ENCODE measurements at places on chromosomes 4 and X.
A peak's percentile ranks its signal among the peaks of the same experiment; 100 is the strongest.

- no peak for DNase-seq
- no peaks in the 10 kb centered on the region for H3K36me3 ChIP-seq
- no peaks in the 10 kb centered on the region for H3K4me1 ChIP-seq
- no peak overlapping the region for H3K4me3 ChIP-seq
- peaks cover 12% of the 10 kb centered on the region for H3K27me3 ChIP-seq
- H3K27ac ChIP-seq = no peak overlapping the region
Measured at GRCh38 chrX:130555341-130555740, 153.6 kb downstream of the RBMX2 start.

GRCh38 chrX:30483996-30484395, 93.6 kb downstream of the TASL start:
- no peak overlapping the region for H3K27ac ChIP-seq
- no peaks in the 10 kb centered on the region for H3K27me3 ChIP-seq
- H3K4me1 ChIP-seq = no peaks in the 10 kb centered on the region
- no peaks in the 10 kb centered on the region for H3K36me3 ChIP-seq
- H3K4me3 ChIP-seq = no peak overlapping the region

- DNase-seq = no peak
- no peaks in the 10 kb centered on the region for H3K36me3 ChIP-seq
- no peaks in the 10 kb centered on the region for H3K27me3 ChIP-seq
- no peaks in the 10 kb centered on the region for H3K4me1 ChIP-seq
- no peak overlapping the region for H3K4me3 ChIP-seq
- H3K27ac ChIP-seq = no peak overlapping the region
Measured at GRCh38 chr4:8368998-8369397, 71.5 kb downstream of the ACOX3 start.

- no peak for DNase-seq
- H3K4me1 ChIP-seq = peaks cover 8% of the 10 kb centered on the region
- H3K4me3 ChIP-seq = no peak overlapping the region
Measured at GRCh38 chr4:150216726-150217125, 138.5 kb downstream of the DCLK2 start.

DNA sequence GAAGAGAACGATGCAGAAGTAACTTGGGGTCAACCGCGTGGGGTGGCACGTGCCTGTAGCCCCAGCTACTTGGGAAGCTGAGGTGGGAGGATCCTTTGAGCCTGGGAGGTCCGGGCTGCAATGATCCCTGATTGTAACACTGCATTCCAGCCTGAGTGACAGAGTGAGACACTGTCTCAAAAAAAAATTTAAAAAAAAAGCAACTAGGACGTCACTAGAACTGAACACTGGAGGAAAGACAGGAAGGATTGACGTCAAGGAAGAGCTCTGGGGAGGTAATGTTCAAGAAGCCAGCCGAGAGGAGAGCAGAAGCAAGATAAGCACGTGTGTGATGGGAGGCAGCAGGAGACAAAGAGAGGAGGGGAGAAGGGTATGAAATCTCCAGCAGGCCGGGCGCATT, 28.7 kb downstream of the S100G start:
- H3K4me1 ChIP-seq = no peaks in the 10 kb centered on the region
- no peak for DNase-seq
- no peak overlapping the region for H3K27ac ChIP-seq
- H3K27me3 ChIP-seq = no peaks in the 10 kb centered on the region
- no peaks in the 10 kb centered on the region for H3K36me3 ChIP-seq

DNA sequence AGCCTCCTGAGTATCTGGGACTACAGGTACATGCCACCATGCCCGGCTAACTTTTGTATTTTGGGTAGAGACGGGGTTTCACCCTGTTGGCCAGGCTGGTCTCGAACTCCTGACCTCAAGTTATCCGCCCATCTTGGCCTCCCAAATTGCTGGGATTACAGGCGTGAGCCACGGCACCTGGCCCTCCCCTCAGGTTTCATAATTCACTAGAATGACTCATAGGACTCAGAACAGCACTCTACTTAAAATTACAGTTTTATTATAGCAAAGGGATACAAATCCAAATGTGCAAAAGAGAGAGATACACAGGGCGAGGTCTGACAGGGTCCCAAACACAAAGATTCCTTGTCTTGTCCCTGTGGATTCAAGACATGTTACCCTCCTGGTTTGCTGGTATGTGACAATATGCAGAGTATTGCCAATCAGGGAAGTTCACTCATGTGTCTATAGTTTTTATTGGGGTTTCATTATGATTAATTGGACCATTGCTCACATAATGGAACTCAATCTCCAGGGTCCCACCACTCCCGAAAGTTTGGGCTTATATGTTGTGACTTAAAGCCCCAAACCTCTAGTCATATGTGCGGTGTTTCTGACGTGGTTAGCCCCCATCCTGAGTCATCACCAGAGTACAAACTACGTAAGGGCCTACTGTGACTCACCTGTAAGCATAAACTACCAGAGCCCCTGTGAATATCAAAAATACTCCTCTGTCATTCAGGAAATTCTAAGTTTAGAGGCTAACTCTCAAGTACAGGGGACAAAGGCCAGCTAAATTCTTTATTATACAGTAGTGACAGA, 5.2 kb downstream of the YIPF6 start:
- no peak for DNase-seq
- H3K4me3 ChIP-seq = no peak overlapping the region
- no peak overlapping the region for H3K27ac ChIP-seq
- no peaks in the 10 kb centered on the region for H3K27me3 ChIP-seq
- H3K4me1 ChIP-seq = no peaks in the 10 kb centered on the region

DNA sequence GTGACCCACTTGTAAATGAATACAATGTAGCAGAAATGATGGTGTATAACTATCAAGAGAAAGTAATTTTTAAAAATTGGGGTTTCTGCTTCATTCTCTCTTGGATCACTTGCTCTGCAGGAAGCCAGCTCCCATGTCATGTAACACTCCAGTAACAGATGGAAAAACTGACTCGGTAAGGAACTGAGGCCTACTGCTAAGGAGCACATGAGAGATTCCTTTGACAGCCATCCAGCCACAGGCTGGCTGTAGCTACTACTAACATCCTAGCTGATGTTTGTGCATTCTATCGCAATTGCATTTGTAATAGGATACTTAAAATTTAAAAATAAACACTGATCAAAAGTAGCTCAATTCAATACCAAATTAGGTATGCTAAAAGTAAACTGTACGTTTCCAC, 102.3 kb upstream of the MAB21L2 start:
- H3K4me1 ChIP-seq = no peaks in the 10 kb centered on the region
- no peaks in the 10 kb centered on the region for H3K27me3 ChIP-seq
- DNase-seq = no peak
- no peaks in the 10 kb centered on the region for H3K36me3 ChIP-seq

DNA sequence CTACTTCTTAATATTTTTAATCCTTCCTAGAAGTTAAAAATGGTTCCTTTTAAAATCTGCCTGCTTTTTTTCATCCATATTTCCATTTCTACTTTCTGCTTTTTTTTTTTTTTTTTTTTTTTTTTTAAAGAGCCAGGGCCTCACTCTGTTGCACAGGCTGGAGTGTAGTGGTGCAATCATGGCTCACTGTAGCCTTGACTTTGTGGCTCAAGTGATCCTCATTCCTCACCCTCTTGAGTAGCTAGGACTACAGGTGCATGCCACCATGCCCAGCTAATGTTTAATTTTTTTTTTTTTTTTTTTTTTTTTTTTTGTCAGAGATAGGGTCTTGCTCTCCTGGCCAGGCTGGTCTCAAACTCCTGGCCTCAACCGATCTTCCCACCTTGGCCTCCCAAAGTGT, 39.7 kb downstream of the MND1 start:
- no peaks in the 10 kb centered on the region for H3K36me3 ChIP-seq
- H3K27me3 ChIP-seq = no peaks in the 10 kb centered on the region
- H3K4me1 ChIP-seq = no peaks in the 10 kb centered on the region
- no peak for DNase-seq
- H3K27ac ChIP-seq = no peak overlapping the region
- H3K4me3 ChIP-seq = no peak overlapping the region

GRCh38 chr4:67871867-67872266, 11.9 kb downstream of the TMPRSS11D start:
- H3K27me3 ChIP-seq = no peaks in the 10 kb centered on the region
- peak; percentile 27 for DNase-seq

DNA sequence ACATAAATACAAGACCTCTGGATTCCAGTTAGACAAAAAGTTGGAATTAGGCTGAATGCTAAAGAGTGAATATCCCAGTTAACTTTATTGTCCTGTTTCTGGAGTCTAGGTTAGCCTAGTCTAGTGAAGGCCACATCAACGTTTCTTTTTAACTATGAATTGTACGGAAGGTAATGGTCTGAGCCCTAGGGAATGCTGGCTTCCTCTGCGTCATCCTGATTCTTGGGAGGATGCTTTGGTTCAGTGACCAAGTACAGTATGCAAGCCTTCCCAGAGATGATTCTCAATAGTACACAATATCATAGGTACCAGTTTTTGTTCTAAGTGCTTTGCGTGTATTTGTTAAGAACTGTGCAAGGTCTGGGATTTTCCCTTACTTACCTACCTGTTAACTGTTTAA, 11.8 kb downstream of the DIAPH2 start:
- H3K36me3 ChIP-seq = no peaks in the 10 kb centered on the region
- no peaks in the 10 kb centered on the region for H3K27me3 ChIP-seq
- no peak overlapping the region for H3K27ac ChIP-seq
- H3K4me1 ChIP-seq = no peaks in the 10 kb centered on the region

GRCh38 chr4:114791976-114792375, 193.4 kb downstream of the UGT8 start:
- H3K4me1 ChIP-seq = no peaks in the 10 kb centered on the region
- DNase-seq = no peak
- H3K4me3 ChIP-seq = no peak overlapping the region
- no peak overlapping the region for H3K27ac ChIP-seq

GRCh38 chr4:128660361-128661215, 148.9 kb upstream of the JADE1 start:
- H3K27ac ChIP-seq = no peak overlapping the region
- no peaks in the 10 kb centered on the region for H3K27me3 ChIP-seq
- H3K4me3 ChIP-seq = no peak overlapping the region
- DNase-seq = no peak

DNA sequence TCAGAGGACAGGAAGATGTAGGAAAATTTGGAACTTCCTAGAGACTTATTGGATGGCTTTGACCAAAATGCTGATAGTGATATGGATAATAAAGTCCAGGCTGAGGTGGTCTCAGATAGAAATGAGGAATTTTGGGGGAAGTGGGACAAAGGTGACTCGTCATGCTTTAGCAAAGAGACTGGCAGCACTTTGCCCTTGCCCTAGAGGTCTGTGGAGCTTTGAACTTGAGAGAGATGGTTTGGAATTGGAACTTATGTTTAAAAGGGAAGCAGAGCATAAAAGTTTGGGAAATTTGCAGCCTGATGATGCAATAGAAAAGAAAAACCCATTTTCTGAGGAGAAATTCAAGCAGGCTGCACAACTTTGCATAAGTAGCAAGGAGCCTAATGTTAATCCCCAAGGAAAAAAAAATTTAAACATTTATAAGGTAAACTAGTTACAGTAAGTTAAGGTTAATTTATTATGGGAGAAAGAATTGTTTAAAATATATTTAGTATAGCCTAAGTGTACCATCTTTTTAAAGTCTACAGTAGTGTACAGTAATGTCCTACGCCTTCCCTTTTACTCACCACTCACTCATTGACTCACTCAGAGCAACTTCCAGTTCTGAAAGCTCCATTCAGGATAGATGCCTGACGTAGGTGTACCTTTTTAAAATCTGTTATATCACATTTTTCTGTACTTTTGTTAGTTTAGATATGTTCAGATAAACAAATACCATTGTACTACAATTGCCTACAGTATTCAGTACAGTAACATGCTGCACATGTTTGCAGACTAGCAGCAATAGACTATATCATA, 101.2 kb downstream of the FAM13A start:
- H3K4me1 ChIP-seq = no peaks in the 10 kb centered on the region
- no peaks in the 10 kb centered on the region for H3K27me3 ChIP-seq
- H3K4me3 ChIP-seq = no peak overlapping the region
- no peaks in the 10 kb centered on the region for H3K36me3 ChIP-seq
- no peak overlapping the region for H3K27ac ChIP-seq

DNA sequence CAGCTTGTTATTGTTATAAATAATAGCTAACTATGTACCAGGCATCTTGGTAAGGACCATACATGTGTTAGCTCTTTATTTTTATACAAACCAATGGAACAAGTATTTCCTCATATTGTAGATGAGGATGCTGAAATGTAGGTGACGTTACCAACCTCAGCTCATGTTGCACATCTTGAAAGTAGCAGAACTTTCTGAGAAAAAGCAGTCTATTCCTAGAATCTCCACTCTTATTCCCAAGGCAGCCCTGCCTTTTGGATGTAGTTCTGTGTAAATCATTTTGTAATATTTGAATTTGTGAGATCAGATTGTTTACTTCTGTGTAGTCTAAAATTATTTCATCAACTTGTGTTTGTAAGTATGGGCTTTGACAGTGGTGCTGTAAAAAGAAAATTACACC, 5.3 kb downstream of the FHDC1 start:
- no peak overlapping the region for H3K27ac ChIP-seq
- H3K27me3 ChIP-seq = peaks cover 5% of the 10 kb centered on the region
- DNase-seq = no peak
- H3K4me3 ChIP-seq = no peak overlapping the region

DNA sequence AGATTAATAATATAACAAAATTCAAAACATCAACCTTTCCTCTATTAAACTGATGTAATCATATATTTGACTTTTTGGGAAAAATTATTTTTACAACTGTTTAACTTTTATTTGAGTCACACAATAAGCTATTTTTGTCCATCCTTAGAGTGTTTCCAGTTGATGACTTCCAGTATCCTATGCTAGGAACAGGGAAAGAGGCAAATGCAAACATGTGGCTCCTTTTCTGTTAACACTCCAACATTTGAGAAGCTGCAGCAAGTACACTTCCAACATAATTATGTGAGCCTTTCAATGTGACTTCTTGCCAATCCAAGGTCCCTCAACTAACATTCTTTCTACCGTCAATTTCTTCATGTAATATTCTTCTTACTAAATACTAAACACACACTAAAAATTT, 117.7 kb downstream of the PPA2 start:
- no peak for DNase-seq
- no peaks in the 10 kb centered on the region for H3K27me3 ChIP-seq
- H3K4me3 ChIP-seq = no peak overlapping the region

DNA sequence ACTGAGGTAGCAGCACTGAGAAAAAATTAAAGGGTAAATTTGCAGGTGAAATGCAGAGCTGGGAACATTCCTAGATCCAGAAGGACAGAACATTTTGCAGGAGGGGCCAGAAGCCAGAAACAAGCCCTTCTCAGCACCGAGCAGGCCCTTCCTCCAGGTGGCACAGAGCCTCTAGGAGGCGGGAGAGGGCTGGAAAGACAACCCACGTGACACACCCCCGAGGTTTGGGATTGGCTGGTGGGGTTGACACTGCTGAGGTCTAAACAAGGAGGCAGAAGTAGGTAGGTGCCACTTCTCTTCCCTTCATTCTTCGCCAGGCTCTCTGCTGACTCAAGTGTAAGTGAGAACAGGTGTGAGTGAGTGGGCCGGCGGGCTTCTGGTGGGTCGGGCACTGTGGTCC, at the start of gene PAGE4:
Gene PAGE4, plus strand, starts transcription at position 288 of the 400 bp plus-strand sequence. CDS start 1,126 bp downstream, outside the sequence.
- H3K27ac ChIP-seq = no peak within 1 kb of the TSS
- H3K4me1 ChIP-seq = no peaks in the 10 kb centered on the region
- no peak within 1 kb of the TSS for H3K4me3 ChIP-seq
- H3K36me3 ChIP-seq = no peaks in the 10 kb centered on the region
- no peak for DNase-seq

GRCh38 chr4:154503598-154503997, 12.0 kb upstream of the DCHS2 start:
- H3K4me1 ChIP-seq = no peaks in the 10 kb centered on the region
- no peak overlapping the region for H3K27ac ChIP-seq
- H3K36me3 ChIP-seq = no peaks in the 10 kb centered on the region

GRCh38 chrX:56798866-56799758, 70.1 kb downstream of the NBDY start:
- H3K36me3 ChIP-seq = no peaks in the 10 kb centered on the region
- H3K27ac ChIP-seq = no peak overlapping the region
- DNase-seq = no peak
- H3K27me3 ChIP-seq = no peaks in the 10 kb centered on the region
